Activated T-cell treated with anti-CD3 and anti-CD28 coated beads, Interleukin-2, amount 50 U/mL, for 24 hours (primary cell): ENCODE measurements at places on chromosomes 12 and 14.

DNA sequence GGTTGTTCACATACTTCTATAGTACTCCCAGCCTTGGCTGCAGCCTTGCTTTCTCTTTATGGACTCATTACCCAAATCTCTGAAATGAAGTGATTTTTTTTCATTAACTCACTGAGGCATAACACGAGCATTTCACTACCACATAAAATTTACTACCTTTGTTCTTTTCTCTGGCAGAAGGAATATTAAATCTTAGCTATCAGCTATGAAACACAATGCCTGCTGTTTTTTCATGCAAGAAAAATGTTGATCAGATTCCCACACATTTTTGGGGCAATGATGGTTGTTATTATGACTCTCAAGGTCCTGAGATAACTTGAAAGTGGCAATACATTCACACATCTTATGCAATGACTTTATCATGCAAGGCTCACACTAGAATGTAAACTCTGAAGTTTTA, 225.3 kb upstream of the ATP2B1 start:
- H3K4me1 ChIP-seq = peaks cover 31% of the 10 kb centered on the region
- H3K27ac ChIP-seq = no peak overlapping the region
- no peak for DNase-seq
- H3K36me3 ChIP-seq = no peaks in the 10 kb centered on the region
- H3K27me3 ChIP-seq = no peaks in the 10 kb centered on the region
- no peak overlapping the region for H3K4me3 ChIP-seq

DNA sequence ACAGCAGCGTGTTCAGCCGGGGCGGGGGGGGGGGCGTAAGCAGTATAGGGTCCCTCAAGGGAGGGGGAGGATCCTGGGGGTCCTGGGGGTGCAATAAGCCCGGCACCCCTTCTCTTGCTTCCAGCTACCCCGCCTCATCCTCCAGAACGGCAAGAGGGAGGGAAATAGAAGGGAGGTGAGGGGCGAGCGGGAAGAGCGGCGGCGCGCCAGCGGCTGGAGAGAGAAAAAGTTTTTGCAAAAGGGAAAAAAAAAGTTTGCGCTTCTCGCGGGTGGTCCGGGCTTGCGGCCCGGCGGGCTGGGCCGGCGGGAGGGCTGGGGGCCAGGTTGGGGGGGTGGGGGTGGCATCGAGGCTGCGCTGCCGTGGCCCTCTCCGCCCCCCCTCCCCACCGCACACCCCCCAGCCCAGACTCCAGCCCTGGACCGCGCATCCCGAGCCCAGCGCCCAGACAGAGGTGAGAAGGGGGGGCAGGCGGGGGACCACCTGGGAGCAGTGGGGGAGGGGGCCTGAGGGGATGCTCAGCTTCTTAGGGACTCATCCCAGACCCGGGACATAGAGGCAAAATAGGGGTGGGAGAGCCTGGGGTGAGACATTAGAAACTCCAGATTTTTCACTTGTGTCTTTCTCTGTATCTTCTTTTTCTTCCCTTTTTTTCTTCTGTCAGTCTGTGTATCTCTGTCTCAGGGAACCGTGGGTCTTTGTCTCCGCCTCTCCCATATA, at the start of gene GLI1:
Gene GLI1, plus strand, starts transcription at position 36 of the 718 bp plus-strand sequence. CDS start 3,907 bp downstream, outside the sequence.
- H3K4me1 ChIP-seq = peaks cover 65% of the 10 kb centered on the region
- no peak for DNase-seq
- peak within 1 kb of the TSS; percentile 90 for H3K4me3 ChIP-seq
- H3K27ac ChIP-seq = peak within 1 kb of the TSS; percentile 95
- H3K36me3 ChIP-seq = peaks cover 2% of the 10 kb centered on the region
- H3K27me3 ChIP-seq = peaks cover 13% of the 10 kb centered on the region

DNA sequence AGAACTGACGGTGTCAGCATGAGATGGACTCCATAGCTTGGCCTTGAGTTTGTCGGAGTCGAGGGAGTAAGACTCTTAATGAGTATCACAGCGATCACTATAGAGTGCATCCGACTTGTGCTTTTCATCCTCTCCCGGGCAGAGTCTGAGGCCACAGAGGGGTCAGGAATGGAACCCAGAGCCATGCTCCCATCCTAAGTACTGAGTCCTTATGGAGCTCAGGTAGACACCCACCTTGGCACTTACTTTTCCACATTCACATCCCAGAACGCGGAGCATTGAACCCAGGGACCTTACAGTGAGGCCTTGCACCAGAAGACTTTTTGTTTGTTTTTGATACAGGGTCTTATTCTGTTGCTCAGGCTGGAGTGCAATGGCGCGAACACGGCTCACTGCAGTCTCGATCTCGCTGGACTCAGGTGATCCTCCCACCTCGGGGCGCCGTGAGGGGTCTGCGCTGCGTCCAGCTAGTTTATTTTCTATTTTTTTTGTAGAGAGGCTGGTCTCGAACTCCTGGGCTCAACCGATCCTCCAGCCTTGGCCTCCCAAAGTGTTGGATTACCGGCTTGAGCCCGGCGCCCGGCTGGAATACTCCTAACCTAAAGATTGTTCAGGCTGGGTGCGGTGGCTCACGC, 719 bp upstream of the SRSF9 start:
- peak overlapping the region; percentile 97 for H3K4me3 ChIP-seq
- H3K36me3 ChIP-seq = peaks cover 40% of the 10 kb centered on the region
- peak overlapping the region; percentile 83 for H3K27ac ChIP-seq
- no peak for DNase-seq
- H3K4me1 ChIP-seq = peaks cover 43% of the 10 kb centered on the region
- no peaks in the 10 kb centered on the region for H3K27me3 ChIP-seq

DNA sequence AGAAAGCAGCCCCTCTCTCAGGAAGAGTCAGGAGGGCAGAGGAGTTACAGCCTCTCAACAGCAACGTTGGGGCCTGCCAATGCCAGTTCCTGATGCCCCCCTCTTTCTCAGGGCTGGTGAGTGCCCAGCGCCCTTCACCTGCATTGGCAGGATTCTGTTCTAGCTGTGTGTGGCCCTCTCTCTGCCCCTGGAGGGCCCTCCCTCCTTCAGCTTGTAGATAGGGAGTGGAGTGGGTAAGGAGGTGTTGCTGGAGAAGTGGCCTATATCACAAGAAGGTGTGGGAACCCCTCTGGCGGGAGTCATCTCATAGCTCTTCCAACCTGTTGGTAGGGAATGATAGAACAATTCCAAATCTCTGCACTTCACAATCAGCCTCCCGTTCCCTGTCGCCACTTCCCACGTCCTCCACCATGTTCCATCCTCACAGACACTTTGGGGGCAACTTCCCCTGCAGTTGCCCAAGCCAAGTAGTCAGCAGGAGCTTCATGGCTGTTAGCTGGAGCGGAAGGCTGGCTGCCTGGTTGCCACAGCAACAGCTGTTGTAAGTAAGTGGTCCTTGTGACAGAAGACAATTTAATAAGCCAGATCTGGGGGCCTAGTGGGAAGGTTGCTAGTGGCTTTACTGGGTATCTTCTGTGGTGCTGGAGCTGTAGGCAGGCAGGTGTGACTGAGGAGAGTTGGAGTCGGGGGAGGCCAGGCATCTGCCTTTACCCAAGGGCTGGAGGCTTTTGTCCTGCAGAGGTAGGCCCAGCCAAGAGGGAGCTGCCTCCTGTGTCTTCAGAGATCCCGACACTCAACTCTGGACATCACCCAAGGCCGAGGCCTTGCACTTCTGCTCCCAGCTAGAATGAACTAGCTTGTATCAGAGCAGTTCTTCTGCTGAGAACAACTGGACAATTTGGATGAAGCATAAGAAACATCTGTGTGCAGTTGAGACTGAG, 38.4 kb downstream of the GALNT16 start:
- no peak overlapping the region for H3K27ac ChIP-seq
- no peak for DNase-seq
- H3K27me3 ChIP-seq = peaks cover 8% of the 10 kb centered on the region
- no peaks in the 10 kb centered on the region for H3K36me3 ChIP-seq
- H3K4me1 ChIP-seq = no peaks in the 10 kb centered on the region

GRCh38 chr14:72704502-72704901, 189.4 kb downstream of the DPF3 start:
- peaks cover 5% of the 10 kb centered on the region for H3K4me1 ChIP-seq
- no peak overlapping the region for H3K4me3 ChIP-seq
- no peaks in the 10 kb centered on the region for H3K27me3 ChIP-seq
- no peak for DNase-seq
- no peak overlapping the region for H3K27ac ChIP-seq

DNA sequence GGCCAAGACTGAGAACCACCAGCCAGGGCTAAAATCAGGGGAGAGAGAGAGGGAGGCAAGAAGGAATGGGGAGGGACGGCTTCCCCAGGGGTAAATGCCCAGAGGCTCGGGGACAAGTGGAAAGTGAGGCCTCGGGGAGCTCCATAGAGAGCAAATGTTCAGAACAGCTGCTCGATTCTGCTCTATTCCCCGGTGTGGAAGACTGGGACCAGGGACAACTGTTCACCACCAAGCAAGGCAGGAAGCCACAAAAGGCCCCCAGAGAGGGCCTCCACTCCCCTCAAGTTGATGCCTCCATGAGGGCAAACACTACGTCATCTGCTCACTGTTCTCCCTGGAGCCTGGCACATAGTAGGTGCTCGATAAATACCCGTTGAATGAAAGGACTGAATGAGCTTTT, 53.5 kb downstream of the IRF2BPL start:
- H3K4me3 ChIP-seq = no peak overlapping the region
- H3K27ac ChIP-seq = no peak overlapping the region

- H3K27ac ChIP-seq = no peak overlapping the region
- peaks cover 3% of the 10 kb centered on the region for H3K27me3 ChIP-seq
- DNase-seq = no peak
- no peak overlapping the region for H3K4me3 ChIP-seq
- H3K4me1 ChIP-seq = peaks cover 5% of the 10 kb centered on the region
- no peaks in the 10 kb centered on the region for H3K36me3 ChIP-seq
These were observed 182.7 kb downstream of the KTN1 start for GRCh38 chr14:55762595-55763232.

DNA sequence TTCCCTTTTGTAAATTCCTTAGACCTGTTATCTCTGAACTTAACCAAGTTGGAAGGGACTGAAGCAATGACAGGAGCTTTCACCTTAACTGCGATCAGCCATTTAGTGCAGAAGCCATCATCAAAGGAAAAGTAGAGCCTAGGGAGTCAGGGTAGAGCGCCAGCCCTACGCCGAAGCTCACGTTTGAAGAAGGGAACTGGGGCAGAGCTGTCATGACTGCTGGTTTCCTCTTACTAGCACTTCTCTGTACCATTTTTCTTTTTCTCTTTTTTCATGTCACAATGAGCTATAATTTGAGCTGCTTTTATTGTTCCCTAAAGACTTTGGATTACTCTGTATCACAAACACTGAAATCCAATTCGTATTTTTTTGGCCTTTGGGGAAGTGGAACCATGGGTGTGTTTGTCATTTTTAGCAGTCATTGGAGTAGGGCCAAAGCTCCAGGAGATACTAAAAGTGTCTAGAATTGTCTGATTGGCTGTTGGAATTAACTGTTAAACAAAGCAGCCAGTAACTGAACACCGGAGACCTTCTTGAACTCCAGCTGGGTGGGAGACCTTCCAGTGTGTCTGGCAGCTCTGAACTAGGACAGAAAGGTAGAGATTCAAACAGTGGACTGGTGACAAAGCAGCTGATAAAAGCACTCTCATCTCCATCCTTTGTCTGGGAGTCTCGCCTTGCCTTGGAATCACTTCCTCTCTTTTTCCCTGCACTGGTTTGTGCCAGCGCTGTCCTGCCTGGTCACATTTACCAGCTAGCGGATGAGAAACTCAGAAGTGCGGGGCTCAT, 9.1 kb downstream of the MTRFR start:
- H3K27ac ChIP-seq = peak overlapping the region; percentile 76
- peaks cover 60% of the 10 kb centered on the region for H3K4me1 ChIP-seq
- peak overlapping the region; percentile 13 for H3K4me3 ChIP-seq
- no peaks in the 10 kb centered on the region for H3K27me3 ChIP-seq

GRCh38 chr12:19852100-19852855, 413.0 kb downstream of the AEBP2 start:
- DNase-seq = no peak
- peaks cover 17% of the 10 kb centered on the region for H3K4me1 ChIP-seq
- peaks cover 5% of the 10 kb centered on the region for H3K27me3 ChIP-seq

DNA sequence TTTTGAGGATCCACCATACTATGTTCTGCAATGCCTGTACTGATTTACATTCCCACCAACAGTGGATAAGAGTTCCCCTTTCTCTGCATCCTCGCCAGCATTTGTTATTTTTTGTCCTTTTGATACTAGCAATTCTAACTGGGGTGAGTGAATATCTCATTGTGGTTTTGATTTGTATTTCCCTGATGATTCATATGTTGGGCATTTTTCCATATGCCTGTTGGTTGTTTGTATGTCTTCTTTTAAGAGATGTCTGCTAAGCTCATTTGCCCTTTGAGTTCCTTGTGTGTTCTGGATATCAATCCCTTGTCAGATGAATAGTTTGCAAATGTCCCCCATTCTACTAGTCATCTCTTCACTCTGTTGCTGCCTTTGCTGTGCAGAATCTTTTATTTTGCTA, 49.0 kb upstream of the MSRB3 start:
- H3K36me3 ChIP-seq = peaks cover 58% of the 10 kb centered on the region
- H3K4me3 ChIP-seq = no peak overlapping the region
- DNase-seq = no peak
- H3K4me1 ChIP-seq = peaks cover 37% of the 10 kb centered on the region

GRCh38 chr12:24756479-24757024, 192.3 kb downstream of the BCAT1 start:
- DNase-seq = no peak
- H3K36me3 ChIP-seq = no peaks in the 10 kb centered on the region
- peaks cover 15% of the 10 kb centered on the region for H3K27me3 ChIP-seq
- no peak overlapping the region for H3K4me3 ChIP-seq
- H3K27ac ChIP-seq = no peak overlapping the region
- peaks cover 27% of the 10 kb centered on the region for H3K4me1 ChIP-seq

DNA sequence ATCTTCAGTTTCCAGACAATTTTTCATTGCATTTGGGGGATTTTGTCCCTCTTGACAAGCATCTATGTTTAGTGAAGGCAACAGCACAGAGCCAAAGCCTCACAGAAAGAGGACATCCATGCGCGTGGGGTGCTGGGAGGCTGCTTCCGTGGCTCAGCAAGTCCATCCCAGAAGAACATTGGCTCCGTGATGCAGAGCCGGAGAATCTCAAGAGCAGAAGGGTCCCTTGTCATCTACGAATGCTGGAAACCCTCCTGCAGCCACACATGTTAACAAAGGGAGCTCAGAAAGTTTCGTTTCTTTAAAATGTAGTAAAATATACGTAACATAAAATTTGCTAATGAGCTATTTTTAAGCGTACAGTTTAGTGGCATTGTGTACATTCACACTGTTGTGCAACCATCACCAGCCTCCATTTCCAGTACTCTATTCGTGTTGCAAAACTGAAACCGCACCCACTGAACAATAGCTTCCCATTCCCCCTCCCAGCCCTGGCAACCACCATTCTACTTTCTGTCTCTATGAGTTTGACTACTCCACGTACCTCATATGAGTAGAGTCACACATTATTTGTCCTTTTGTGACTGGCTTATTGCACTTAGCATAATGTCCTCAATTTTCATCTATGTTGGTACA, 185.9 kb downstream of the TTC7B start:
- DNase-seq = no peak
- no peaks in the 10 kb centered on the region for H3K27me3 ChIP-seq
- H3K4me3 ChIP-seq = no peak overlapping the region
- H3K27ac ChIP-seq = no peak overlapping the region
- peaks cover 5% of the 10 kb centered on the region for H3K4me1 ChIP-seq
